ENCODE measurements at places on chromosomes 11 and 22.

- DNase-seq = no peak
Observed at GRCh38 chr22:43007519-43008102, 7.3 kb downstream of the PACSIN2 start.

GRCh38 chr11:41177791-41178190 lies 281.7 kb downstream of the LRRC4C start:
- no peak for DNase-seq

GRCh38 chr11:69353696-69354544 lies 60.0 kb downstream of the MYEOV start:
- no peak for DNase-seq

DNA sequence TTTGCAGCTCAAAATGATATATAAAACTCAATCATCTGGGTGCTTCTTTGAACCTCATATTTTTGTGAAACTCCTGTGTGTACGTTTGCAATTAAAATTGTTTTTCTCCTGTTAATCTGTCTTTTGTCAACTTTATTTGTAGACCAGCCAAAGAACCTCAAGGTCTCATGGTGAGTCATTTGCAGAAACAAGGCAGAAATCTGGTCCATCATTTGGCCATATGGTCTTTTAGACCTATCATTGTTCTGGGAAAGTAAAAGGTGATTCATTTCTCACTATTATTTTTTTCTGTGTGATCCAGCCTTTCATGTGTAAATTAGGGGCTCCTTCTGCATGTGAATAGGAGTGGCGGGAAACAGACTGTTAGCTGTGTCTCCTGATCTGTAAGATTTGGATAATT lies 399.1 kb upstream of the DDI1 start:
- no peak for DNase-seq

DNA sequence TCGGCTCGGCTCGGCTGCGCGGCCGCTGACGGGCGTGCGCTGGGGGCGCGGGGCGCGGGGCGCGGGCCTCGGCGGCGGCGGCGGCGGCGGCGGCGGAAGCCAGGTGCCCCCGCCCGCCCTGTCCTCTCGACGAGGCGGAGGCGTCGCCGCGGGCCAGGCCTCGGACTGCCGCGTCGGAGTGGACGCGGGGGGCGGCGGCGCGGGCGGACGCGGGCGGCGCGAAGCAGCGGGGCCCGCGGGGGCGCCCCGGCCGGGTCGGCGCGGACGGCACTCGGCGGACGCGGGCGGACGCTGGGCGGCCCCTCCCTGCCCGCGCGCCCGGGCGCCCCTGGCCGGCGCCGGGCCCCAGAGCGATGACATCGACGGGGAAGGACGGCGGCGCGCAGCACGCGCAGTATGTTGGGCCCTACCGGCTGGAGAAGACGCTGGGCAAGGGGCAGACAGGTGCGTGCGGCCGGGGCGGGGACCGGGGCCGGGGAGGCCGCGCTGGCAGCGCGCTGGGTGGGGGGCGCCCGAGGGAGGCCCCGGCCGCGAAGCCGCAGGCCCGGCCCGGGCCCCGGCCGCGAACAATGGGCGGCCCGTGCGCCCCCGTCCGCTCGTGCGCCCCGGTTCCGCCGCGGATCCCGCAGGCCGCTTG lies at the start of gene BRSK2:
TSS of gene BRSK2 (plus strand) at position 3 of the 637 bp plus-strand sequence. CDS start at position 354, 351 bp downstream.
- no peak for DNase-seq

- no peak for DNase-seq
Observed at GRCh38 chr11:31987118-31988005, 103.5 kb upstream of the RCN1 start.

GRCh38 chr22:37677493-37677974 lies 2.1 kb downstream of the LGALS1 start:
- no peak for DNase-seq

- DNase-seq = no peak
Observed at GRCh38 chr11:94553938-94554337, 10.2 kb downstream of the FUT4 start.

- no peak for DNase-seq
Observed at GRCh38 chr11:15651816-15652215, 537.1 kb downstream of the INSC start.

DNA sequence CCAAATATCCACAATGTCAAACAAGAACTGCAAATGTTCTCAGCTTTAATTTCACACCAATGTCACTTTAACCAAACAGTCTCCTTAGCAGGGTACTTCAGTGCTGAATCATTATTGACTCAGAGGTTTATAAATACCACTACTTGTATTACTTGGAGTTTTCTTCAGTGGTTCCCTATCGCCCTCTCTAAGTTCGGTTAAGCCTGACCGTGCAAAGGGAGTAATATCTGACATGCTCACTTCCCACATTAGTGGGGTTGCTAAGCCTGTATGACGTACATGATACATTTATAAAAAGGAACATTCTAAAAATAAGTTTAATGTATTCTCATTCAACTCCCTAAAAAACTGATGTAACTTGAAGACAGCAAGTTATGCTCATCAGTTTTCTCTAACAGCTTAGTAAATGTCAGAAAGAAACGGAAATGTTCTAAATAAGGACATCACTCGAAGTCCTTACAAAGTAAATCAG lies 93.1 kb upstream of the ZC3H12C start:
- DNase-seq = no peak

DNA sequence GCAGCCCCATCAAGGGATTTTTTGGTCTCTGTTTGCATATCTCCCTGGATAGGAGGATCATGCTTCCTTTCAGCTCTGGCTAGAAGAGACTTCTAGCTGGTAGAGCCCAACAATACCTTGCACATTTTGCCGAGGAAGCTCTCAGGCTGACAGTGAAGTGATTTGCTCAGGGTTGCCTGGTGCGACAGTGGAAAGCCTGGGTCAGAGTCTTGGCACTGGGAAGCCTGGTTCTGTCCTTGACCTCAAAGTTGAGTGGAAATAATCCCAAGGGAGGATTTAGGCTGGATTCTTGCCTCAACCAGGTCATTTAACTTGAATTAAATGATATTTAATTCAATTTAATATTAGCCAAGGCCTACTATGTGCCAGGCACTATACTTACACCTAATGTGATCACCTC lies 24.4 kb upstream of the ALG8 start:
- DNase-seq = no peak

DNA sequence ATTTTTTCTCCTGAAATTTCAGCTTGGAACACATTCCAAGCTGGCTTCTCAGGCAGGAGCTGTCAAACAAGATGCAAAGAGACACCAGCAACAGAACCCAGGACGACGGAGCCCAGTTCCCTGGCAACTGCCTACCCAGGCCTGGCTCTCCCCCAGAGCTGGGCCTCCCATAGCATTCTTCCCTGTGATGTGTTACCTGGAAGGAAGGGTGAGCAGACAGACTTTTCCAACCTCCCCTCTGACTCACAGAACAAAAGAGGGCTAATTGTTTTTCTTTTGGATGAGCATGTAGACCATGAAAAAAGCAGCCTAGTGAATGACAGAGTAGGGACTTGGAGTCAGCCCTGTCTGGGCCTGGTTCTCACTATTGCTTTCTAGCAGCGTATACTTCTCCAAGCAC lies 55.3 kb upstream of the BMAL1 start:
- DNase-seq = no peak

- no peak for DNase-seq
Observed at GRCh38 chr11:101862391-101863233, 52.2 kb upstream of the CEP126 start.

DNA sequence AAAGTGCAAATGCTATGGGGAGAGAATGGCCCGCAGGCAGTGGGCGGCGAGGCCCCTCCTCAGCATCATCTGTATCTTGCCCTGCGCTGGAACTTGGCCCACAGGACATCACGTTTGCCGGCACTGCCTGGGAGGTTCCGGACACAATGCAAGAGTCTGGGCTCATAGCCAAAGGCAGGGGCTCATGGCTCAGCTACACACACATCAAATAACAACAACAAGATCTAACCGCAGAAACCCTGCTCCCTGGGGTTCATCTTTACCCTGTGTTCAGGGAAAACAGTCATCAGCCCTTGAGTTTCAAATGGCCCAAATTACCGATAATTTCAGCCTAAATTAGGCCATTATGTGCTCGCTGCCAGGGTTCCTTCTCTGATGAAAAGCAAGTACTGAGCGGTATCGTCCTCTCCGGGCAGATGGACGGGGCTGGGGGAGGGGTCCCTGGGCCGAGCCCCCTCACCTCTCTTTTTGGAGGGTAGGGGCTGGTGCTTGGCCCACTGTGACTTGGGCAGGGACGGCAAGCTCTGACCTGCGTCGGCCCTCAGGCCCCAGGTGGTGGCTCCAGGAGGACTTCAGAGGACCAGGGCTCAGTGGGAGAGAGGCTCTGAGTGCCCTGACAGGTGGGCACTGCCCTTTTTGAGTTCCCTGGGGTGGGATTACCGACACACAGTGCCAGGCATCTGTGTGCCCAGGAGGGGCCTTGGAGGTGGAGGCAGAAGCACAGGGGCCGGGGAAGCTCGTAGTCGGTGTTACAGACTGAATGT lies 25.0 kb upstream of the GAL start:
- DNase-seq = no peak

- no peak for DNase-seq
Observed at GRCh38 chr11:73310076-73310475, 2.0 kb downstream of the ARHGEF17 start.

DNA sequence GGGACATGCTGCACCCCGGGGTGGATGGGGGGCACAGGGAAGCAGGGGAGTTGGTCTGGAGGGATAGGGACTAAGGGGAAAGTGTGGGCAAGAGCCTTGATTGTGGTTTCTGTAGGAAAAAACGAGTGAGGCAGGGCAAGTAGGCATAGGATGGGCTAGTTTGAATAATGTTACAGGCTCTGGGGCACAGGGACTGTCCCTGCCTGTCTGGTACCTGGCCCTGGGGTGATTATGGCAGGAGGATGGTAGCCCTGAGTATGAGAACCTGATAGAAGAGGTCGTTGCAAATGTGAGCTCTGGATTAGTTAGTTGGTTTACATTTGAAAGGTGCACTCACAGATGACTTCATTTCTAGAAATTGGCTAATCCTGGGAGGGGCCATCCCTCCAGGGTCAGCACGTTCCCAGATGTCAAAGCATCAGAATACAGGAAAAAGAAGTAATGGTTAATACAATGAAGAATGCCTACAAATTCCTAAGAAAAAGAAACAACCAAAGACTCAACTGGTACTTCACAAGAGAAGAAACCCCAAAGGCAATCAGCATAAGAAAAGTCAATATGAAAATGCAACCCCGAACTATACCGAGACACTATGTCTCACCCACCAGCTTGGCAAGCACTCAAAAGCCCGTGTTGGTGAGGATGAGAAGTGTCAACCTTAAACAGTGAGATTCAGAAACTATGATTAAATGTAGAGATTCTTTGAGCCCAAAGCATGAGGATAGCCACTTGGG lies 11.3 kb upstream of the SMIM38 start:
- no peak for DNase-seq

DNA sequence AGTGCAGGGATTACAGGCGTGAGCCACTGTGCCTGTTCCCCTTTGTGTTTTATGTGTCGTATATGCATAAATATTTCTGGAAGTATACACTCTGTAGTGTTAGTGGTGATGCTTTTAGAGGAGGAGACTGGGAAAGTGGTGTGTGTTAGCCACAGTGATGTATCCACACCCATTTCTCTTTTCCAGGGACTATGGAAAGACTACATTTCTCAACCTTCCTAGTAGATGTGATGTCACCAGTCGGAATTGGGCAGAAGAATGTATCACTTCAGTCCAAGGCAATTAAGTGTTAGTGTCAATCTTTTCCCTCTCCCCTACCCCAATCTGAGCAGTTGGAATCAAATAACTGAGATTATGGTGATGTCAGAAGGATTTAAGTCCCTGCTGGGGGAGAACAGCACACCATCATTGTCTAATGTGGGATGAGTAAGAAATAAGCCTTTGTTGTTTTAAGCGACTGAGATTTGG lies 5.8 kb upstream of the ATG16L2 start:
- DNase-seq = no peak

Data from stimulated activated CD8-positive, alpha-beta memory T cell treated with anti-CD3 and anti-CD28 coated beads, Interleukin-4, amount 100 ng/mL, for 24 hours (primary cell).